ENCODE measurements at places on chromosomes 13 and 19.

DNA sequence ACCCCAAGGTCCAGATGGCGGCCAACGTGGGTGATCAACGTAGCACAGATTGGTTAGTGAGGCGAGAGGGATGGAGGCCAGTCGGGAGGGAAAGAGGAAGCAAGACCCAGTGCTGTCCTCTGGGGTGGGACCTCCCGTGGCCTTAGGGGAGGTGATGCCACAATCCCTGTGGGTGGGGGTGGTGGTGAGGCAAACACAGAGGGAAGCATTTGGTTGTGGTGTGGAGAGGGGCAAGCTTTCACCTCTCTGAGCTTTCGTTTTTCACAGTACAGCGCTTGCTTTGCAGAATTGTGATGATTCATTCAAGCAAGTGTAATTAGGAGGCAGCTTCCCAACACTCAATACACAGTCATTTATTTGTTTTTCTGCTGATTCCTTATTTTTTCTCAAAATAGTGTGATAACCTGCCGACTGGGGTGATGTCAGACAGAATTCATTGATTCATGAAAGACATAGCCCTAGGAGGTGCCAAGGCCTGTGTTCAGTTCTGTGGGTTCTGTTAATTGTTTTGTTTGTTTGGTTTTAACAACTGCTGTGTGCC is 2.4 kb downstream of the LENG8 start:
- no peaks in the 10 kb centered on the region for H3K27me3 ChIP-seq
- peak overlapping the region; percentile 99 for H3K4me3 ChIP-seq
- peaks cover 70% of the 10 kb centered on the region for H3K36me3 ChIP-seq
- no peak overlapping the region for H3K27ac ChIP-seq

DNA sequence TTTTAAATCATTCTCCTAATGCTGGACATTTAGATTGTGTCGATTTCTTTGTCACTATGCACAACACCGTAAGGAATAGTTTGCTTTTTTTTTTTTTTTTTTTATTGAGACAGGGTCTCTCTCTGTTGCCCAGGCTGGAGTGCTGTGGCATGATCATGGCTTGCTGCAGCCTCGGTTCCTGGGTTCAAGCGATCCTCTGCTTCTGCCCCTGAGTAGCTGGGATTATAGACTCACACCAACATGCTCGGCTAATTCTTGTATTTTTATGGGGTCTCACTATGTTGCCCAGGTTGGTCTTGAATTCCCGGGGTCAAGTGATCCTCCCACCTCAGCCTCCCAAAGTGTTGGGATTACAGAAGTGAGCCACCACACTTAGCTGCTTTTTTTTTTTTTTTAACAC is 86.5 kb downstream of the RYR1 start:
- DNase-seq = no peak
- peaks cover 2% of the 10 kb centered on the region for H3K27me3 ChIP-seq
- no peaks in the 10 kb centered on the region for H3K36me3 ChIP-seq
- H3K4me1 ChIP-seq = peaks cover 3% of the 10 kb centered on the region
- no peak overlapping the region for H3K27ac ChIP-seq
- H3K4me3 ChIP-seq = no peak overlapping the region

- DNase-seq = no peak
- H3K27me3 ChIP-seq = no peaks in the 10 kb centered on the region
- H3K27ac ChIP-seq = no peak overlapping the region
These were observed 865.2 kb upstream of the SLC10A2 start for GRCh38 chr13:103931331-103931845.

- peaks cover 47% of the 10 kb centered on the region for H3K36me3 ChIP-seq
- no peaks in the 10 kb centered on the region for H3K4me1 ChIP-seq
- DNase-seq = no peak
- no peak within 1 kb of the TSS for H3K4me3 ChIP-seq
- no peak within 1 kb of the TSS for H3K27ac ChIP-seq
These were observed at the start of gene CAPS for GRCh38 chr19:5913739-5914357. TSS of gene CAPS (plus strand) at chr19:5914254. CDS start at chr19:5914407, 153 bp downstream.

DNA sequence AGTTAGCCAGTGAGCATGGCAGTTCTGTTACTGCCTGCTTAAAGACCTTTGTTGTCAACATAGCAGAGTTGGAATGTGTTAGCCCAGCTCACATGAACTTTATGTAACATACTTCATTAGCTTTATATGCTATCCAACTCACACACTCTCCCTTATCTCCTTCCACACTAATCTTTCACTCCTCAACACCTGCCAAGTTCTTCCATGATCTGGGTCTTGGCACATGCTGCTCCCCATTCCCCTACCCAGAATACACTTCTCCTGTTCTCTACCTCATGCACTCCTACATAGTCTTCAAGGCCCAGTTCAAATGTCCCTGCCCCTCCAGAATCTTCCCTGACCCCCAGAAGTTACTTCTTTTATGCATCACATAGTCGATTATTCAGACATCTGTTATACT is 179.3 kb downstream of the KATNAL1 start:
- no peaks in the 10 kb centered on the region for H3K27me3 ChIP-seq
- H3K4me3 ChIP-seq = no peak overlapping the region
- H3K4me1 ChIP-seq = peaks cover 9% of the 10 kb centered on the region
- no peak overlapping the region for H3K27ac ChIP-seq

DNA sequence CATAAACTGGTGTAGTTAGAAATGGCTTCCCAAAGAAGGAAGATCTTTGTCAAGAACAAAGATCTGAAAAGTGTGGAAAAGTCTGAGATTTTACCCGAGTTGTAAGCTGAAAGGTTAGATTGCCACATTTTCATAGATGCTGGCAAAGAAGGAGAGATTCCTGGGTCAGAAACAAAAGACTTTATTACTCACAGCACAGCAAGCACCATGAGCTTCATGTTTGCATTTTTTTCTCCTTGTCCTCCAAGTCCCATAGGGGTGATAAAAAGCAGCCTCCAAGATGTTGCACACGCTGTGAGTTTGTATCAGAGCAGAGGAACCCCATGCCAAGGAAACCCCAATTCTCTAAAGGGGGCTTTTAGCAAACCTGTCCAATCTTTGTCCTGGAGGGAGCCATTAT is 29.3 kb downstream of the MZT1 start:
- no peak overlapping the region for H3K4me3 ChIP-seq
- H3K4me1 ChIP-seq = no peaks in the 10 kb centered on the region
- H3K27ac ChIP-seq = no peak overlapping the region
- DNase-seq = no peak
- H3K27me3 ChIP-seq = no peaks in the 10 kb centered on the region

DNA sequence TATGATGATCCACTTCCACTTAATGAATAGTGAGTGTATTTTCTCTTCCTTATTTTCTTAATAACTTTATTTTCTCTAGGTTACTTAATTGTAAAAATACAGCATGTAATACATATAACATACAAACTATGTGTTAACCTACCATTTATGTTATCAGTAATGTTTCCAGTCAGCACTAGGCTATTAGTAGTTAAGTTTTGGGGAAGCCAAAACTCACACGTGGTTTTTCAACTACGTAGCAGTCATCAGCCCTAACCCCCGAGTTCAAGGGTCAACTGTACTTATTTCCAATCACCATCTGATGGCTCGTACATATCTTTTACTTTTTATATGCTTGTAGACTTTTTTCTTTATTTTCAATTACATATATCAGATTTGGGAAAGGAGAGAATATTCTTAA is 95.7 kb downstream of the TNFSF13B start:
- no peaks in the 10 kb centered on the region for H3K36me3 ChIP-seq
- DNase-seq = no peak
- H3K27ac ChIP-seq = no peak overlapping the region
- no peak overlapping the region for H3K4me3 ChIP-seq
- no peaks in the 10 kb centered on the region for H3K4me1 ChIP-seq
- H3K27me3 ChIP-seq = peaks cover 3% of the 10 kb centered on the region

GRCh38 chr19:13094771-13095392 is 7.8 kb downstream of the LYL1 start:
- no peak overlapping the region for H3K27ac ChIP-seq
- no peak for DNase-seq
- H3K27me3 ChIP-seq = no peaks in the 10 kb centered on the region
- no peak overlapping the region for H3K4me3 ChIP-seq
- no peaks in the 10 kb centered on the region for H3K36me3 ChIP-seq

- H3K4me1 ChIP-seq = no peaks in the 10 kb centered on the region
- H3K36me3 ChIP-seq = no peaks in the 10 kb centered on the region
- no peak for DNase-seq
- H3K27ac ChIP-seq = no peak overlapping the region
- no peaks in the 10 kb centered on the region for H3K27me3 ChIP-seq
These were observed 522.3 kb downstream of the MYO16 start for GRCh38 chr13:109151696-109152095.

GRCh38 chr13:90833951-90834350 is 513.5 kb upstream of the MIR17HG start:
- no peaks in the 10 kb centered on the region for H3K4me1 ChIP-seq
- no peaks in the 10 kb centered on the region for H3K36me3 ChIP-seq
- no peak overlapping the region for H3K4me3 ChIP-seq
- H3K27me3 ChIP-seq = no peaks in the 10 kb centered on the region

DNA sequence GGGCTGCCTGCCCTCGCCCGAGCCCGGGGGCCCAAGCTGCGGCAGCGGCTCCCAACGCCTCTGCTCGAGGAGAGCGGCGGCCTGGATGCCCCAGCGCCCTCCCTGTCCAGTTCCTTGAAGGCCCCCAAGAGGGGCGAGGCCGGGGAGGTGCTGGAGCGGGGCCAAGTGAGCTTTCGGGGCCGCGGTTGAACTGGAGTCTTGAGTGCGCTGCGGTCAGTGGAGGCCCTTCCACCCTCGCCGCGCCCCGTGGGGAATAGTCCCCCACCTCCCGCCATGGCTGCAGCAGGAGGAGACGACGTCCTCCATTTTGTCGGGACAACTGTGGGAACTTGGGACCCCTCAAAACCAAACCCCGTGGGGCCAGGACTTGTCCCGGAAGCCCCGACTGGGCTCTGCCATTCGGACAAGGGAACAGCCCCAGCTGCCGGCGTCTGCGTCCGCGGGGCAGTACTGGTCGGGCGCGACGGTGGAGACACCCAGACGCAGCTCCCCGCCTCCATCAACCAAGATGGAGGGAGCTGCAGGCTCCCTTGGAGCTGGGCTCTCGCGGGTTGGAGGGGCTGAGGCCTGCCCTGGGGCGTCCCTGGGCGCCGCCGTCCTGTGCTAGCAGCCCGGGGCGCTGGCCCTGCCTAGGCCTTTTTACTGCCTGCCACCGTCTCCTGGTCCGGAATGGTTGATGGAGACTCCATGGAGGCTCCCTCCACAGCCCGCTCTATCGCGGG is 736 bp upstream of the ZMYM5 start:
- H3K4me1 ChIP-seq = peaks cover 21% of the 10 kb centered on the region
- no peaks in the 10 kb centered on the region for H3K36me3 ChIP-seq
- H3K27ac ChIP-seq = no peak overlapping the region
- no peak for DNase-seq

- H3K27ac ChIP-seq = no peak overlapping the region
- no peaks in the 10 kb centered on the region for H3K36me3 ChIP-seq
- H3K4me1 ChIP-seq = no peaks in the 10 kb centered on the region
- DNase-seq = no peak
These were observed 492.5 kb upstream of the TSHZ3 start for GRCh38 chr19:31841755-31842154.

GRCh38 chr19:32287086-32287485 is 58.3 kb upstream of the ZNF507 start:
- H3K27ac ChIP-seq = no peak overlapping the region
- H3K4me3 ChIP-seq = no peak overlapping the region
- no peaks in the 10 kb centered on the region for H3K4me1 ChIP-seq
- DNase-seq = peak; percentile 16
- peaks cover 3% of the 10 kb centered on the region for H3K27me3 ChIP-seq
- no peaks in the 10 kb centered on the region for H3K36me3 ChIP-seq

DNA sequence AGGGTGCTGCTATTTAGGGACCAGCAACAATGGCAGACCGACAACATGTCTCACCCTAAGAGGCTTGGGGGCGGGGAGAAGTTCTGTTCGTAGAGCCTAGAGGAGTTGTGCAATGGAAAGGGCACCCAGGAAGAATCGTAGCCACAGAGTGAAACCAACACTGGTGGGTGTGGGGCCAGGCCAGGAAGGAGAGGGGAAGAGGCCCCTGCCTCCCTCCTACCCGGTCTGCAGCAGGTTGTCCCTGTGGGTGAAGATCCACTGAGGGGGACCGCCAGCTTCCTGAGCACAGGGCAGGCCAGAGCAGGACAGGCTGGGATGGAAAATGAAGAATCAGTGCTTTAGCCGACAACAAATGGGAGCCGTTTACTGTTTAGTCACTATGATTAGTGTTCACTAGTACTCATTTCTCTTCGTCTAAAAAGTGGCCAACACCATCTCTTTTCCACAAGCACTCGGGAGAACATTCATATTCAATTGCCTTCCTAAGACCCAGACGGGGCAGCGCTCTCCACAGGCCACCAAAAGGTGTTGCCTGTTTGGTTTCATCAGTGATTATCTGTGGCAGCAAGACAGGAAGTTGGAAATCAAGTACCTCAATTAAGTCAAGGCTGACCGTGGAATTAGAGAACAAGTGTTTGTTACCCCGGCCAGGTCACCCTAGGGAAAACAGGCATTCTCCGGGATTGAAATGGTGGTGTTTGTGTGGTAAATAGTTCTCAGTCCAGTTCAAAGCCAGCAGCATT is 1.1 kb upstream of the ATP11A start:
- peak overlapping the region; percentile 83 for H3K27ac ChIP-seq
- peaks cover 36% of the 10 kb centered on the region for H3K4me1 ChIP-seq
- H3K36me3 ChIP-seq = 0 out of 2 replicates have a peak, but pooled peaks cover 3% of the 10 kb centered on the region
- no peaks in the 10 kb centered on the region for H3K27me3 ChIP-seq

DNA sequence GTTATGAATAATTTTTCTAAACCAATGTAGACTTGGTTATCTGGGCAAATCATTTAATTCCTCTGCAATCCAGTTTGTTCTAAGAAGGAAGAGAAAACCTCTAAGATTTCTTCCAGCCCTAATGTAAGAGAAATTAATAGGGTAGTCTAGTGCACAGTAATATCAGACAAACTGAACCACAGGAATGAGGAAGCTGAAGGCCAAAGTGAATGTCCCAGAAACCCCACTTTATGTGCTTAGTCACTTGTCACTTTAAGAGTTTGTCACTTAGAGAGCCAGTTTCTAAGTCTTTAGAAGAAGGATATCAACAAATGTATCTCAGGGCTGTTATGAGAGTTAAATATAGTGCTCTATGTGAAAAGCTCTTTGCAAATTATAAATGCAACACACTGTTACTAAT is 750.6 kb downstream of the DIAPH3 start:
- DNase-seq = no peak
- no peaks in the 10 kb centered on the region for H3K36me3 ChIP-seq
- no peak overlapping the region for H3K4me3 ChIP-seq
- no peak overlapping the region for H3K27ac ChIP-seq

DNA sequence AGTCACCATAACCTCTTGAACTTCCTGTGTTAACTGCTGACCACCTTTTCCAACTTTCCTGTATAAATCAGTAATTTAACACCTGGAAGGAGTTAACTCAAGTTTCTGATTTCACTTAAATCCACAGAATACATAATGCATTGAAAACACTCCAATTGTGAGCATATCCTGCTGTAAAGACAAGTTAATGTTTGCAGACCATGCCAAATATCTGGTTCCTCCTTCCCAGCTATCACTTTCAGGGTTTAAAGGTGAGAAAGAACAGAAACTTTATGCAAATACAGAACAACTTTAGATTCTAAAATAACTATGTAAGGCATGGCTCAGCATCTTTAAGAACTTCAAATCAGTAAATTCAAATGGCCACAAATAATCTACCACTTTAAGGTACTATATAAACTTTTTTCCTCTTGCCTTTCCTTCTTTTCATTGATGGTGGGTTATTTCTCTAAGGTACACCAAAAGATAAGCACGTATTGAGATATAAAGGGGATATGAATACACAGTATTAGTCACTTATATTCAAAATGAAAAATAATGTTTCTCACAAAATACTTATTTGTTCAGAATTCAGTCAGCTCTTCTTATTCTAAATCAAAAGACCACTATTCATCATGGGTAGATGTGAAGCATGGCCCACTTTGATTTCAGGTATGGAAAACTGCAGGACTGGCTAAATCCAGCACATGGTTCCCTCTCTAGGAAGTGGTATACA is 6.6 kb upstream of the TPTE2 start:
- H3K27me3 ChIP-seq = no peaks in the 10 kb centered on the region
- H3K4me3 ChIP-seq = no peak overlapping the region
- H3K4me1 ChIP-seq = no peaks in the 10 kb centered on the region
- no peak for DNase-seq
- H3K36me3 ChIP-seq = no peaks in the 10 kb centered on the region
